ENCODE measurements at places on chromosomes 6 and 20.

- no peak for DNase-seq
These were observed 98.0 kb upstream of the JARID2 start for GRCh38 chr6:15147827-15148226.

DNA sequence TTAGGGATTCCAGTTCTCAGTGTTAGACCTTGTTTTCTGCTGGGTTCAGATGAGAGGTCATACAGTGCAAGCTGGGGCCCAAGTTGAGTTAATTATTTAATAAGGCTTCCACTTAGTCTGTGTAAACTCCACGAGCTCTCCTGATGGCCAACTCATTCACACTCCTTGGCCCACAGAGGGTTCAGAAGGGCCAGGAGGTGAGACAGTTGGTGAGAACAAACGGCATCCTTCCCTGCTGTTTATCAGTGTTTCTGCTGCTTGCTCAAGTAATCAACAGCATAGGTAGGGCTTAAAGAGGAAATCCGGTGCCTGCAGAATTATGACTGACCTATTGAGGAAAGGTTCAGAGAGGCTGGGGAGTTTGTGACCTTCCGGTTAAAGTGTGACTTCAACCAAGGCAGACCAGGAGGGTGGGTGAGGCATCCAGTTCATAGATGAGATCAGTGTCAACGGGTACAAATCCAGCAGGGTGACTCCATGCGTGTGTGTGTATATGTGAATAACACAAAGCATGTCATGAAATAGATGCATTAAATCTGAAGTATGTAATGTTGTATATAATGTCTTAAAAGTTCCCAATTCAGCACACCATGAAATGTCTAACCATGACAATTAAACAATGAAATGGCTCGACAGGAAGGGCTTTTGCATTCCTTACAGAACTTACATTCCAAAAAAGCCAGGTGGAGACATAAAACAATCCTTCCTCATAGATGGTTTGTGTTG, 37.4 kb upstream of the BCAS1 start:
- no peak for DNase-seq

DNA sequence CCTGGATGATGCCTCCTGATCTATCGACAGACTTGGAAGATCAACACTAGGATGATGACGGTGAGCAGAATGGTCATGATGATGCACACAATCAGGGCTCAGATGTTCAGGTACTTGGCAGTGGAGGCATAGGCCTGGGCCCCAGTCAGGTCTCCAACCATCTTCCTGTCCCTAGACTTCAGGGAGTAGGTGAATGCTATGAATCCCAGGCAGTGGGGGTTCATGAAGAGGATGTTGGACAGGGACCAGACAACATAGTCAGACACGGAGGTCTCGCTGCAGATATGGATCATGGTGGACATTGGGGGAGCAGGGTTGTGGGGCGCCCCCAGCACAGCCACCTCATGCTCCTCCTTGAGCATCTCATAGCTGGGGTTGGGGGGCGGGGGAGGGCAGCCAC, 27.5 kb downstream of the HLA-F start:
- DNase-seq, result no peak

GRCh38 chr6:144035416-144035815, 27.4 kb upstream of the PLAGL1 start:
- no peak for DNase-seq

GRCh38 chr20:41510847-41511450, 107.2 kb downstream of the CHD6 start:
- no peak for DNase-seq

DNA sequence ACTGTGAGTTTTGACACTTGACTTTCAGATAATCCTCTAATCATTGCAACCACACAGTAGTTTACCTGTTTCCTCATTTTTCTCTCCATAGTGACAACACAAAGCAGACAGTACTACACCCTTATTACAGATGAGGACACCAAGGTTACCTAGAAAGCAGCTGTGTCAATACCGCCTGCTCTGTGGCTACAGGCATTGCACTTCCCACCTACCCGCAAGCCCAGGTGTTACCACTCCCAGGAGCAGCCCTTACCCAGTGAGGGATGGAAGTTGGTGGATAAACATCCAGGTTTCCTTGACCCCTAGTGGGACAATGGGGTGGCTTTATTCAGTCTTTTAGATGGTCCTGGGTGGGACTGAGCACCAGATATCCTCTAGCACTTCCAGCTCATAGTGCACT, 503.6 kb downstream of the PTPRT start:
- no peak for DNase-seq

DNA sequence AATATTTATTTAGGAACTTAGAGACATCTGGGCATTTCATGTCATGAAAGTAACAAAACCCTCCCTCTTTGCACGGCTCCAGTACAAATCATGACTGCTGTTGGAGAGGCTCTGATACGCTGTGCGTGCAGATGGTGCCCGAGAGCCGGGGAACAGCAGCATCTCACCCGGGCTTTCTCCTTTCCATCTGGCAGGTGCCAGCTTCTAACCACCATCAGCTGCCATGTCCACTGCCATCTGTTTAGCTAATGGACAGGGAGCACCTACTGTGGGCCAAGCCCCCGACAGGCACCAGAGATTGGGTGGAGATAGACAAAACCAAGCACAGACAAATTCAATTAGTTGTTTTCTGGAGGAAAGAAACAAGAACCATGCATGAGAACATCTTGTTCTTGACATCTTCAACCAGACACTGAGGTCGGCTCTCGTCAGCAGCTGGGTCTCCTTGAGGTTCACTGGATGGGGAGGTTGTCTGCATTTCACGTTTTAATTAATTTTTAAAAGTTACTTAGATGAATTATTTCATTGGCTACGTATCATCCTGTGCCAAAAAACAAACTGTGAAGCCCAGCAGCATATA, 323.7 kb downstream of the THBS2 start:
- DNase-seq, result no peak

GRCh38 chr6:2651536-2651935, 99.2 kb downstream of the MYLK4 start:
- no peak for DNase-seq

- DNase-seq, result no peak
These were observed 2.6 kb upstream of the DEF6 start for GRCh38 chr6:35295036-35295435.

DNA sequence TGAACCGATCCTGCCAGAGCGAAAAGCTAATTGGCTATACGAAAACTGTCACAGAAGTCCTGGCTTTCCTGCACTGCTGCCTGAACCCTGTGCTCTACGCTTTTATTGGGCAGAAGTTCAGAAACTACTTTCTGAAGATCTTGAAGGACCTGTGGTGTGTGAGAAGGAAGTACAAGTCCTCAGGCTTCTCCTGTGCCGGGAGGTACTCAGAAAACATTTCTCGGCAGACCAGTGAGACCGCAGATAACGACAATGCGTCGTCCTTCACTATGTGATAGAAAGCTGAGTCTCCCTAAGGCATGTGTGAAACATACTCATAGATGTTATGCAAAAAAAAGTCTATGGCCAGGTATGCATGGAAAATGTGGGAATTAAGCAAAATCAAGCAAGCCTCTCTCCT, 14.2 kb downstream of the CCR6 start:
- DNase-seq, result no peak

DNA sequence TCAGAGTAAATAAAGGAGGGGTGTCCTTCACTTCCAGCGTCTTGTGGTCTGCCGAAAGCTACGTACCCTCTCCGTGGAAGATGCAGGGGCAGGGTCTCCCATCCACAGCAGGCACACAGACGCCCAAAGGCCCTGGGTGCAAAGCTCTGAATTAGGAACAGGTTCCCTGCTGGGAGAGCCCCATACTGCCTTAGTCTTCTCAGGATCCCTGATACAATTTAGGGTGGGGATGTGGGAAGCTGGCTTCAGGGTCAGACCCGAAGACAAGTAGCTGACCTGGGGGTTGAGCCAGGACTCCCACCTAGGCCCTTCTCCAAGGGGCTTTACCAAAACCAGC, 74.1 kb downstream of the TTLL2 start:
- no peak for DNase-seq

- no peak for DNase-seq
These were observed 114.8 kb downstream of the LRFN2 start for GRCh38 chr6:40472353-40472752.

DNA sequence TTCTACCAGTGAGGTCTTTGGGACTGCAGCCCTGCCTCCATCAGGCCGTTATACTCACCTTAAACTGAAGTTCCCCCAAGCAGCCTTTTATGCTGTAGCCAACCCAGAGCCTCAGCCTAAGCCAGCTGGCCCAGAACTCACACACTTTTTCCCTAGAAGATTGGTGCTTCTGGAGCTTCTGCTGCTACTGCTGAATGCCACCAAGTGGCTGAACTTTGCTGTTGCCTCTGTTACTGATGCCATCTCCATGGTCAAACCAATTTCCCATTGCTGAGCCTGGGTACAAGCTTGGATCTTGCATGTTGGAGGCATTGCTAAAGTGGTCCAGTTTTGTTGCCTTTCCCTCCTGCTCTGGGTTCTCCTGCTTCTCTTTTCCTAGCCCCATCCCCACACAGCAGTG, 15.0 kb upstream of the TBX18 start:
- DNase-seq, result no peak

- DNase-seq, result no peak
These were observed 171.2 kb downstream of the ZDHHC14 start for GRCh38 chr6:157552081-157552747.

DNA sequence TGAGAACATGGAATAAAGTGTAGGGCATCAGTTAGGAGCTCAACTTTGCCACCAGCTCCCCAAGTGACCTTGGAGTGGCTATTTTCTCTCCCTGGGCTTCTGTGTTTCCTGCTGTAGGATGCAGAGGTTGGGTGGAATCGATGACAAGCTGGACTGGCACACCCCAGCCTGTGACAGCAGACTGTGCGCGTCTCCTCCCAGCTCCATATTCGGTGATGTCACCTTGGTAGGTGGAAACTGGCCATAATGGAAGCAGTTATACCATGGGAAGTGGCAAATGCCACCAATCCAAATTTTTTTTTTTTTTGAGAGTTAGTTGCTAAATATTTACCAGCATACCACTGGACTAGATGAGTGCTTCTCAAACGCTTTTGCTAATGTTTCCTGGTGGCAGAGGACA, 85.2 kb downstream of the BANF2 start:
- DNase-seq, result no peak

- no peak for DNase-seq
These were observed 21.7 kb downstream of the THBS2 start for GRCh38 chr6:169231790-169232506.

All from left renal pelvis (tissue), 4 donors.